Myocyte (in vitro differentiated cells): ENCODE measurements at places on chromosomes 2 and 18. TPM values are rescaled to one million over a fixed set of nuclear protein-coding genes. Genes with fewer than 3 reads are reported as not detected.

Gene MYO7B
- total RNA-seq, result 0.16 TPM in 1 of 2 replicates, not detected in the other

Gene ZNF516
- 11.3 TPM in 2 replicates for total RNA-seq

Gene IL1RL1
- total RNA-seq, result not detected in 2 replicates

Gene CDH20
- not detected in 2 replicates for total RNA-seq

Gene CABYR
- total RNA-seq, result 1.4 TPM in 2 replicates

Gene PAIP2B
- total RNA-seq, result 0.78 and 0.83 TPM in 2 replicates

Gene GALNT14
- not detected in 2 replicates for total RNA-seq

GRCh38 chr2:185145316-185146121 lies 547.2 kb downstream of the ZNF804A start:
- peak; percentile 90 for DNase-seq

DNA sequence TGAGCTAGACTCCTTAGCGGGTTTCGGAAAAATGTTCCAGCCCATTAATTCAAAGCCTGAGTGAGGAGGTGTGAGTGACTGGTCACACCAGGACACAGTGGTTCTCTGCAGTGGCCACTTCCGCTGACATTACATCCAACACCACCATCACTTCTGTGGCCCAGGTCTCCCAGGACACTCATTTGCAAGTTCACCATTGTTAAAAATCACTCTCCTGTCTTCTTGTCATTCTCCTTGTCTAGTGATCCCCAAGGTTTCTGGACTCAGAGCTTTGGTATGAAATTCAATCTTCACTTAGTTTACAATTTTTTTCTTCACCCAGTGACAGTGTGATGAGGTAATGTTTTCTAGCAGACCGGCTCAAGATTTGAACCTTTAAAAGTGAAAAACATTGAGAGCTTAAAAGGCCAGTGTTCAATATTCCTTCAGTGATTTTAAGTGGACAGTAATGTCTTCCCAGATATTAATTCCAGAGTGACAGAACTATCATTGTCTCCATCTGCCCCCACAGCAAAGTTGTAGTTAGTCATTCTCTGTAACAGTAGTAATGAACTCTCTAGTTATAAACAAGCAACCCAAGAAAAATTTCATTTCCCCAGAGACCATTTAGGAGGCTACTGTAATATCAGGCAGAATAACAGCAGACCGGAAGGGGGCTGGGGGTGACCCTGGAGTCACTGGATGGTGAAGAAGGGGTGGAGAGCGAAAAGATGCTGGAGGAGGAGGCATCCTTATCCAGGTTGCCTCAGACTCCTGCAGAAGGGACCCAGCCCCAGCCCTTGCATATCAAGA lies 164.9 kb downstream of the GFPT1 start:
- peak; percentile 54 for DNase-seq

GRCh38 chr2:30300122-30300455 lies 68.8 kb downstream of the LBH start:
- DNase-seq, result no peak

- no peak for DNase-seq
These were observed 669.1 kb downstream of the SATB2 start for GRCh38 chr2:198788676-198789075.

DNA sequence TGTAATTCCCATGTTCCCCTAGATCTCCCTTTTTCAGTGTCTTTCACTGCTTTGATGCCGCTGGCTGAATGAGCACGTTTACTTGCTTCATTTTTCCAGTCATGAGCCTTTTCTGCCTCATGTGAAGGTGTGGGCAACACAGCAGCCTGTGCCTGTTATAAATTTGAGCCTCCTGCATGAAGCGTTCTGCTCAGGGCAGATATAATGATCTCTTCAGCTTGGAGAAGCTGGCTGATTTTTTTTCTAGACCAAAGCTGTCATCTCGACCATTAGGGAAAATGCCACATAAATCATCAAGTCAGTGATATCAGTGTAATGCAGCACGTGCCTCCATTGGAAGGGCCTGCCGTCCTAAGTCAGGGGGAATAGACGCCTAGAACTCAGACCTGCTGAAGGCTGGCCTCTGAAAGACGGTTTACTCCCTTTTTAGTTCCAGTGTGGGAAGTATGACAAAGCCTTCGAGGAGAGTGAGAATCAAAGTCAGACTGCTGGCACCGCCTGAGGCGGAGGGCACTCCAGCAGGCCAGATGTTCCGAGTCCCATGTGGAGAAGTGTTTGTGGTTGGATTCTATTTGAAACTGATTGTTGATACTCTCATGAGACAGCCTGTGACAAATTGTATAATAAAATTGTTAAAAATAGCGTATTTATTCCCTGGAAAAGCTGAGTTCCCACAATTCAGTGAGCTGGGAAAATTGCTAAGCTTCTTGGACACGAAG lies 196.5 kb downstream of the MYO1B start:
- peak; percentile 59 for DNase-seq

DNA sequence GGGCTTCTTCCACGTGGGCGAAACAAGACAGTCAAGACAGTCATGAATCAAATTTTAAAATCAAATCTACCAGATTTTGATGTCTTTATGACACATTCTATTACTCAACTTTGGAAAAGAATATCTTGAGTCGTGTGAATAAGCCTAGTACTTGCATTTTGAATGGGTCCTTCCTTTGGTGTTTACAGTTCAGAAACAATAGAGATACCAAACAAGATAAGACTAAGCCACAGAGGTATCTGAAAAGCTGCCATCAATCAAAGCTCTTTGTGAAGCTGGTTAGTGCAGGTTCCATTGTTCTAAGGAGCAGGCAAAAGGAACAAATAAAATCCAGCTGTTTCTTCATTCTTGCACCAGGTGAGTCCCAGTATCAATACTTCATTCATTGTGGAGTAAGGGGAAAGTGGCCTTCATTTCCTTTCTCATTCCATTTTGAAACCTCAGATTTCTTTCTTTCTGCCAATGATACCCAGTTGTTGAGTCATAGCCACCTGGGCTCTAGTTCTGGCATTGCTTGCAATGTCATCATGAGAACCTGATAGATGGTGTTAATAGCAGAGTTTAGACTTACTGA lies 151.7 kb upstream of the L3MBTL4 start:
- DNase-seq, result no peak

GRCh38 chr2:8565399-8566154 lies 116.3 kb upstream of the ID2 start:
- no peak for DNase-seq

DNA sequence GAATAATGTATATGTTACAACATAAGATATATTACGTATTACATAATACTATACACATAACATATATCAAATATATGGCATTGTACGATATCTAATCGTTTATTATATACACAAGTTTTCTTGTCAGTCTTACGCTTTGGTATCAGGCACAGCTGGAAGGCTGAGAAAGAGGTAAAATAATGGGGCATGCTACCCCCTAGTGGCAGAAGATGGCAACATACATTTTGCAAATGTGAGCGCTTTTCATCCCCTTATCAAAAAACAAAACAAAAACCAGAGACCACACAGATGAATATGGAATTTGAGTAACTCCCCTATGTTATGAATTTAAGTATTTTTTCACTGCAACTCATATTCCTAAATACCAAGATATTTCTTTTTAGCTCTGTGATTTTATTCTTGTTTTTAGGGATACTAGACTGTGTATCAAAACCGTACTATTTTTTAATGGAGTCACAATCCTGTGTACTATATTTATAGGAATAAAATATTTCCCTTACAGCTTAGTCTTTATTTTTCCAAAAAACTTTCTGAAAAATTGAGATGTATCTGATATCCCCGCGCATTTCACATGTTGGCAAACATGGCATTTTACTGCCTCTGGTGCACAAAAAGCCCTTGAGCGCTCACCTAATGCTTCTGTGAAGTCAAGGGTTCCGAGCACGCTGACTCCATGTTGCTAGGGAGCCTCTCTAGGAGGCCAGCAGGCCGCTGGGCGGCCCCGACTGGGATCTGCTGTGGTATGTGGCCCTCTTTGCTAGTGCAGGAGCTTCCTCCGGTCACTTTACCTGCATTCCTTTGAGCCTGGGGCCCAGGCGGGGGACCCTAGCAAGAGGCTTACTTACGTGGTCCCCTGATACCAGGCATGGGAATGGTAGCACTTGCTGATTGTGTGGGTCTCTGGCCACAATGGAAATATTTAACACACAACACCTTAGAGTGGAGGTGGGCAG lies 62.5 kb downstream of the SLC4A3 start:
- DNase-seq, result peak; percentile 74

DNA sequence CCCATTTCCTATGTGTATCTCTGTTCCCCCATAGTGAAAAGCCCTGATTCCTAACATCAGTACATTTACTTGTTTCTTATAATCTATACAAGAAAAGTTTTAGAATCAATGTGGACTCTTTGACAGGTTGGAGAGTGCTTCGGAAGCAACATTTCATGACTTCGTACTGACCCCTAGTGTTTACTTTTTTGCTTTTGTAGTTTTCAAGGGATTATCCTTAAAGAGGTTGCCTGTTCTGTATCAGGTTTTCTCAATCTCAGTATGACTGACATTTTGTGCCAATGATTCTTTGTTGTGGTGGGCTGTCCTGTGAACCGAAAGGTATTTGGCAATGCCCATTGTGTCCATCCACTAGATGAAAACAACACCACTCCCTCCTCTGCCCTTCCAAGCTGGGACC lies 43.3 kb upstream of the SERPINB2 start:
- DNase-seq, result peak; percentile 64

DNA sequence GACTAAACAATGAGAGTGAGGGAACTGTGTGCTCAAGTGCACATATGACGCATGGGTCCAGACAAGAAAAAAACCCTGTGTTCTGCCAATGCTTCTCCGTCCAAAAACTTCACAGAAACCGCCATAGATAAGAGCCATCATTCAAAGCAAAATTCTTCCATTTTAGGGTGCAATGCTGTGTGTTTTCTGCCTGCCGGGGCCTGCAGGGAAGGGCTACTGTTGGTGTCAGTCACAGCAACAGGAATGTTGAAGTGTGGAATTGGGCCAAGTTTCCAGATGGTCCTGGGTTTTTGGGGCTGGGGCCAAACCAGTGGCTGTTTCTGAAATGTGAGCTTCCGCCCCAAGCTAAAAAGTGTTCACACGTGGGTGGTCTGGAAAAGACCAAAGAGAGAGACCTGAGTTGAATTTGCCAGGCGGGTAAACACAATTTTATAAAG lies 677 bp upstream of the MC2R start:
- DNase-seq, result peak; percentile 63

GRCh38 chr18:24274837-24275236 lies 122.8 kb downstream of the OSBPL1A start:
- DNase-seq, result no peak

DNA sequence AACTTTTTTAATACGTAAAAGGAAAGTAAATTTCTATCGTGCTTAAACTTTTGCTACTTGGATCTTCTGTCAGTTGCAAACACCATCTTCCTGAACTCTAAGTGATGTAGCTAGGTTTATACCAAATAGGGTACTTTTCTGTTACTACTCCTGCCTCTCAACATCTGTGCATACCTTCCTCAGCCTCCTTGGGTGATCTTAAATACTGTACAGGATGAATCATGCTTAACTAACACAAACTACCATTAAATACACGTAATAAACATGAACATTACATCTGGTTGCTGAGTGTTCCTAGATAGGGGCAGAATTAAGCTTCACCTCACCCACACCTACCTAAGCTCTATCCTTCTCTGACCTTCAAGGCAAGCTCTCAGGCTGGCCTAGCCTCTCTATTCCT lies 398.0 kb downstream of the TXNL1 start:
- DNase-seq, result no peak

DNA sequence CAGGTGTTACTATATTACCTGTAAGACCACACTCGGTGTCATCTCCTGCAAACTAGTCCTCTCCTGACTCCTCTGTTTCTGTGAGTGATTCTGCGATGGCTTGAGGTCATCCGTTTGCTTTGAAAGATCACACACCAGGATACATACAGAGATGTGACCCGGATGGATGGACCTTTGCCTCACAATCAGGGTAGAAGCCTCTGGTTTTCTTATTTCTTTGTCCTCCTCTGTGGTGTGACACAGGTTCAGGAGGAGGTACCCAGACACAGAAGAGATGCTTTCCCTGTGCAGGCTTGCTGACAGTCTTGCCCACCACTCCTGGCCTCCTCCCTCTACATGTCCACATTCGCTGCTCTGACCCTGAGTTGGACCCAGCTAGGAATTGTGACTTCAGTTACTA lies 34.6 kb downstream of the PSD4 start:
- DNase-seq, result no peak

DNA sequence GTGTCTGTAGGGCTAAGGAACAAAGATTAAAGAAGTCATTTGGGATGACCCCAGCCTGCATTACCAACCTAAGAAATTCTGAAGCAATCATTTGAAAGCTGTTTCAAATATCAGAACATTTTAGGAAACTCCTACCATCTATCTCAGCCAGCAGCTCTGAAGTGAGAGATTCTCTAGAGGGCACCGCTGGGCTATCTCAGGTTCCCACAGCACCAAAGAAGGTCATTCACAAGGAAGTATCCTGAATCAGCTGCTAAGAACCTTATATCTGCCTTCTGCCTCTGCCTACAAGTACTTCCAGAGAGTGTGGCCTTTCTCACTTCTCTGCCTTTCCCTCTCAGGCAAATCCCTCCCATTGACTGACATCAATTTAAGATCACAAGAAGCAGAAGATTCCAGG lies 13.4 kb upstream of the EVA1A start:
- DNase-seq, result no peak

- DNase-seq, result no peak
These were observed 1367.2 kb upstream of the CELF4 start for GRCh38 chr18:38932752-38933151.

DNA sequence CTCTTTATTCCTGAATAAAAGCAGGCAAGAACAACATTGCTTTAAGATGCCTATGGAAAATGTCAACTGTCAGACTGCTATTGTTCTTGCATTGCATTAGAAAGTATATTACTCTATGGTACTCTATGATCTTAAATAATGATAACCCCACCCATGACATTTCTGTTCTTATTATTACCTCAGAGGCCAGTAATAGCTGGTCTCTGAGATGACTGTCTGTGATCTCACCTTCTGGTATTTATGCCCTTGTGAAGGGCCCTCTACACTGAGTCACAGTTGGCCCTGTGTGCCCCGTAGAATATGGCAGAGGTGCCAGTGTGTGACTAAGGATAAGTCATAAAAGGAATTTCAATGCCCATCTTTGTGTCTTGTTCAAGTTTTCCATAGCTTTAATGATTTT lies 61.0 kb downstream of the SPP2 start:
- DNase-seq, result peak; percentile 70

DNA sequence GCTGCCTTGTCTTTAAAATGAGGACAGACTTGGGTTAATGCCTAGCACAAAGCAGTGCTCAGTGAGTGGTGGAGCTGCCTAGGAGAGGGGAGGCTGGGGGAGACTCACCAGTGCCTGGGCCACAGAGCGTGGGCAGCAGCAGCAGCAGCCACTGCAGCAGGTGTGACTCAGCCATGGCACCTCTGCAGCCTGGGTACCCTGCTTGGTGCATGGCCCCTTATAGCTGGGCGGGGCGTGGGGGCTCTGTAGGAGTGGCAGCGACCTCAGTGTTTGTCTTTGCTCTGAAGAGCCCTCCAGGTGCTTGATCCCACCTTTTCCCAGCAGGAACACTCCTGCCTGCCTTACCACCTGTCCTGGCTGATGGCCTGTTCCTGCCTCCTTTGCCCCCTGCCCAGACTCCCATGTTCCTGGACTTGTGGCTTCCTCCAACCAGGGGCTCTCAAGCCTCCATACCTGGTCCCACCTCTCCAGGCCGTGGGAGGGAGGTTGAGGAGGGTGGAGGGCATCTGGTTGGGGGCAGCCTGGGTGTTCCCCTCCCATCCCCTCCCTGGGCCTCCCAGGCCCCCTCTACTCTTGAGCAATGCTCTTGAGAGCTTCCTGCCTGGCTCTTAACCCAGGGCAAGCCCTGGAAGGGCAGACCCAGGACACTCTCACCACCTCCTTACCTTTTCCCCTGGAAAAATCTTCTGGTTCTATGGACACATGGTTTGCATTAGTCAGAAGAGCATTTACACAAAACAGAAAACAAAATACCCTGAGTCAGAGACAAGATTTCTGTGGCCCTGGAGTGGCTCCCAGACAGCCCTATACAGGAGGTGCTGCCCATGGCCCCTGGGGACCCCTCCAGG lies at the start of gene SFTPB:
SFTPB (minus strand) TSS at position 191 of the 848 bp plus-strand sequence; CDS start at position 175, 16 bp downstream.
- no peak for DNase-seq

- no peak for DNase-seq
These were observed 53.9 kb downstream of the MAP4K3 start for GRCh38 chr2:39383146-39383545.
